ENCODE measurements at places on chromosomes 16 and 17.

DNA sequence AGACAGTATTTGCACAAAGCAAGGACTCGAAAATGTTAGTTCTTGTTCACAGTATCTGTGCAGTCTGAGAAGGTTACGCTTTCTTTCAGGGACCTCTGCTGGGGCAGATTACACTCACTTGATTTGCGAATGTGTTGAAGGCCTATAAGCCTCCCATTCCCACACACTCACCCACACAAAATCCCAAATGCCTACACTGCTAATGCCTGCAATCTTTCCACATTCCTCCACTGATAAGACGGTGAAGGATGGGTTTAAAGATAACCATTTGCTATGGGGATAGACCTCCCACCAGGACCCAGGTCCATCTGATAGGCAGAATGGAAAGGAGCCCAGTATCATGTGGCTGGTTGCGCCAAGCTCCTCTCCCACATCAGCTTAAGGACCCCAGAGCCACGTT lies 394.9 kb upstream of the SALL1 start:
- no peak for DNase-seq

DNA sequence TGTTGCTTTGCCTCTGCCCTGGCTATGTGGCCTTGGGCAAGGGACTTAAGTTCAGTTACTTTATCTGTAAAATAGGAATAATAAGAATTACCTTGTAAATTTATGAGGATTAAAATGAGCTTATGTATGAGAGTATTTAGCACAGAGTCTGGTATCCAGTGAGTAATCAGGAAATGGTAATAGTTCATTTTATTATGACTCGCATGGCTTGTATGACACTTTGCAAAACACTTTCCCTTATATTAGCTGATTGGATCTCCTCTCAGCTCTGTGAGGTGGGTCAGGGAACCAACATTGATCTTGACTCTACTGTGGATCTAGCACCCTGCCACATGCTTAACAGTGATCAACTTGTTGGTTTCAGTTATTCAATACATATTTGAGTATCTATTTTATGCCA lies 8.3 kb upstream of the CDH3 start:
- DNase-seq: peak; percentile 17

DNA sequence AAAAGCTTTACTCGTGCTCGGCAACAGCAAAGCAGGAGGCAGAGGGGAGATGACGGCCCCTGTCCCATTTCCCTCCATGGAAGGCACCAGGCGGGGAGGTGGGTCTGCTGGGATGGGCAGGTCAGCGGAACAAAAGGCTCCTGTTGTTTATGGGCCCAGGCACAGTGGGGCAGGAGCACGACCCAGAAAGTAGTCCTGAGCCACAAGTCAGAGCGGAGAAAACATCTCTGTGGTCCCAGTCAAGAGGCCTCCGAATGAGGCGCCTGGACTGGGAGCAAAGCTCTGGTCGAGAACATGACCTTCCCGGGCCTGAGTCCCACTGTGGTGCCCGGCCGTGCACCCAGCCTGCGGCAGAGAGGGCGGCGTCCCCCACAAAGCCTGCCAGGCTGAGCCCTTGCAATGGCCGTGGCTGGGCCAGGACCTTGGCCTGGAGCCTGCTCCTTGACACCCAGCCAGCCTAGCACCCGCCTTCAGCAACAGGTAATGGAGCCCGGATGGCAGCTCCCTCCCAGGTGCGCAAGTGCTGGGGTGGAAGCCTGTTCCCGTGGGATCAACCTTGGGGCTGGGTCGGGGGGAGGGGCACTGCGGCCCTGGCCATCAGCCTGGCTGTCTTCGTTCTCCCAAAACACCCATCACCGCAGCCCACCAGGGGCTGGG lies 3.6 kb downstream of the RFNG start:
- DNase-seq: no peak

- no peak for DNase-seq
These were observed 122.8 kb downstream of the ANKRD11 start for GRCh38 chr16:89367538-89367915.

- DNase-seq: no peak
These were observed 19.0 kb downstream of the PIK3R5 start for GRCh38 chr17:8946476-8946875.

GRCh38 chr16:30615358-30616091 lies 5.3 kb upstream of the ZNF689 start:
- DNase-seq: peak; percentile 70

- DNase-seq: no peak
These were observed 25.1 kb downstream of the SOX9 start for GRCh38 chr17:72145962-72146361.

GRCh38 chr17:77246110-77247047 lies 105.6 kb downstream of the SEC14L1 start:
- no peak for DNase-seq

- no peak for DNase-seq
These were observed 16.0 kb upstream of the KCNJ16 start for GRCh38 chr17:70059071-70059470.

DNA sequence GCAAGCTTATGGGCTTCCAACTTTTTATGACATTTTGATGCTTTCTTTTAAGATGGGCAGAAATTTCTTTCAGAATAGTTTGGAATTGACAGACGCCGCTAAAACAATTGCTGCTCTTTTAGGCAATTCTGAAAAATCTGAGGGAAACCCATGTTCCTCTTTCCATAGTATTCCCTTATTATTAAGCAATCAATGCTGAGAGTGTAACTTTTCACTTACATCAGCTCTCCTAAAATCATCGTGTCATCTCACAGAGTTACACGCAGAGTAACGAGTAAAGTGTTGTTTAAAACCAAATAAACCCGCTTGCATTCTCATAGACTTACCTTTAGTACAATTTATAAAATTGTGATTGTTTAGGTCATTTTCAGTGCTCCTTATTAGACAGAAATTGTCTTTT lies 150.6 kb downstream of the MAF start:
- DNase-seq: no peak

- DNase-seq: no peak
These were observed 17.6 kb downstream of the RDM1 start for GRCh38 chr17:35912942-35913341.

- no peak for DNase-seq
These were observed 2.2 kb upstream of the DECR2 start for GRCh38 chr16:399340-400019.

- peak; percentile 77 for DNase-seq
These were observed 1.3 kb downstream of the NAGS start for GRCh38 chr17:44005527-44006271.

GRCh38 chr17:43694081-43694870 lies 32.6 kb upstream of the MEOX1 start:
- DNase-seq: peak; percentile 89

- DNase-seq: no peak
These were observed 6.0 kb downstream of the KRT20 start for GRCh38 chr17:40879026-40879425.

DNA sequence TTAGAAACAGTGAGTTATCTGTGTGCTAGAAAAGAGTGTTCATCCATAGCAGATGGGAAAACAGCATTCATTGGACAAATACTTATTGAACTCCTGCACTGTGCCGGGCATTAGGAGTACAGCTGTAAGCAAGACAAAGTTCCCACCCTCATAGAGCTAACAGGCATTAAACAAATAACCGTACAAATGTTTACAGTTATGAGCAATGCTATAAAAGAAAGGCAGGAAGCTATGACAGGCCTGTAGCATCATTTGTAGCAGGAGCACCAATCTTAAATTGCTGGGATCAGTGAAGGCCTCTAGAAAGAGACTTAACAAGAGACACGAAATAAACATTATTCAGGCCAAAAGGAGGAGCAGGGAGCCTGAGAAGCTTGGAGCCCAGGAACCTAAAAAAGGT lies 15.6 kb downstream of the SDR42E1 start:
- peak; percentile 84 for DNase-seq

DNA sequence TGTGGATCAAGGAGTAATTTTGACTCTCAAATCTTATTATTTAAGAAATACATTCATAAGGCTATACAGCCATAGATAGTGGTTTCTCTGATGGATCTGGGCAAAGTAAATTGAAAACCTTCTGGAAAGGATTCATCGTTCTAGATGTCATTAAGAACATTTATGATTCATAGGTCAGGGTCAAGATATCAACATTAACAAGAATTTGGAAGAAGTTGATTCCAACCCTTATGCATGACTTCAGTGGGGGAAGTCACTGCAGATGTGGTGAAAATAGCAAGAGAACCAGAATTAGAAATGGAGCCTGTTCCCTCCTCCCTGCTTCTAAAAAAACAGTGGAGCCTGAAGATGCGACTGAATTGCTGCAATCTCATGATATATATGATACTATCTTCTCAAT lies 36.6 kb upstream of the HNF1B start:
- DNase-seq: no peak

GRCh38 chr17:36602924-36603384 lies 1.6 kb downstream of the MRM1 start:
- peak; percentile 79 for DNase-seq

DNA sequence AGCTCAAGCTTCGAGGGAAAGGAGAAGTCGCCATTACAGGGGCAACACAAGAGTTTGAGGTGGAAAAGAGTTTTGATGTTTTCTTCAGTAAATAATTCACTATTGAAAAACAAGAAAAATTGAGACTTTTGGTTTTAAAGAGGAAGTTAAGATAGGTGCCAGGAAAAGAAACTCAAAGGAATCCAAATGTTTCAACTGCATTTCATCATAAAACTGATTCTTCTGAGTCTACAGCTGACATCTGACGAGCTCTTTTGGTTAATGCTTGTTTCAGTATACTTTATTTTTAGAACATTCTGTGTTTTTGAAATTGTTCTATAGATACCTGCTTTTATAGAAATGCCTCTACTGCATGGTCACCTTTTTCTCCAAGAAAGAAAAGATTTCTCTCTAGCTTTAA lies 54.0 kb downstream of the ERN1 start:
- no peak for DNase-seq

GRCh38 chr17:34521955-34522354 lies 57.4 kb upstream of the TMEM132E start:
- no peak for DNase-seq

DNA sequence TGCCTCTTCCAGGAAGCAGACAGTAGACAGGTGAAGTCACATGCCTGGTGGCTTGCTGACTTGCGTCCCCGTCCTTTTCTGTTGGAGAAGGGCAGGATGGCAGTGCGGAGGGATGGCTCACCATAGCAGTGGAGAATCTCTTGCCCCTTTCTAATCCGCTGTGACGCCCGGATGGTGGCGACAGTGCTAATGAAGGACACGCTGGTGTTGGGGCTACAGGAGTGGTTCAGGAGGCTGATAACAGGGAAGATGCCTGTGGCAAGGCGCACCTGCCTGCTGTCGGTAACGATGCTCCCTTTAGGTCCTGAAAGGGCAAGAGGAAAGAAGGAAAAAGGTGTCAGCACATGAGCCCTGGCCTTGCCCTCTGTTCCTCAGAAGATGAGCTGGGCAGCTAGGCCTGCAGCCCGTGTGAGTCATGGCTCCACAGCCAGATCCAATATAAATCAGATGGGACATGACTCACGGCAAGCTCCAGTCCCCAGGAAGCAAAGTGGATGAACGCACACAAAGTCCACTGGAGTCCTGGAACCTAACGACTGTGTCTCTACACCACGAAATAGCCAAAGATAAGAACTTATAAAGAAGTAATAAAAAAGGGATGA lies 25.5 kb downstream of the SERPINF1 start:
- DNase-seq: peak; percentile 94

DNA sequence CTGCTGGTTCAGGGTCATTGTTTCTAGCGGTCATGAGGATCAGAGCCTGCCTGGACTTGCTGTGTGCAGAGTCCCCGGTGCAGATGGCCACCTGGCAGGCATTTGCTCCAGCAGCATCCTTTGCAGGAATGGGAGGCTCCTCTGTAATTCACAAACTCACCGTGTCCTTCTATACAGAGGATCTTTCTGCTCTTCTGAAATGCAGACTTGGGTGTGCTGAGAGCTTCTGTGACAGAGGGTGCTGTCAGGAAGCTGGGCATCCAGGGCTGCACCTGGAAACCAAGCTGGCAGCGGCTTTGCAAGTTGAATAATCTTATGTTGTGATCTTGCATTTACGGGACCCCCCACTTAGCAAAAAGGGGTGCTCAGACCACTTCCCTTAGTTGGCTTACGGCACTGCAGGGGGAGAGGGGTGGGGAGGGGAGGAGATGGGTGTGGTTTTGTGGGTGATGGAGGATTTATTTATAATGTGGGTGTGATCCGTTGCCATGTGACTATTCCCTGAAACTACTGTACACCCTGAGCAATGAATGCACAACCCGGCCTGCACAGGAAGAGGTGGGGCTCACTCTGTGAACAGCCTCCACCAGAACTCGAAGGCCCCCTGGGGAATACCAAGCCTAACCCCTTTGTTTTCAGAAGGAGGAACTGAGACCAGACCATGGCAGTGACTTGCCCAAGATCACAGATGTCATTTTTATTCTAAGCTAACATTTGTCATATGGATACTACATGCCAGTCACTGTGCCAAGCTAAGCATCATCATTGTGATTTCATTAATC lies 178.3 kb downstream of the PRKCB start:
- no peak for DNase-seq

DNA sequence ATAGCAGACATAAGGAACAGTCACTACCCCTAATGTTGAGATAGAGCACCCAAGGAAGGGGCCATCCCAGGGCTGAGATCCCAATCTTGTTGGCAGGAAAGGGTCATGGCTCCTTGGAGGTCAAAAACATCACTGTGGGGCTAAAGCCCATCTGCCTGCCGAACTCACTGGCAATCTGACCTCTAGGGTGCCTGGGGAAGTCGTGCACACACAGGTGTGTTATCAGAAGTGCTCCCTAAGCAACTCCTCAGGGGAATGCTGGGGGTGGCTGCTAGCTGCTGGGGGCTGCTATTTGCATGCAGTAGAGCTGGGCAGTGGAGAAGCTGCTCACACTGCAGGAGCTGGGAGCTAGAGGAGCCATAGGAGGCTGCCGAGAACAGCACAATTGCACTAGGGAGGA lies 47.5 kb upstream of the PHOSPHO1 start:
- DNase-seq: no peak

GRCh38 chr16:65353183-65353582 lies 231.3 kb upstream of the CDH11 start:
- DNase-seq: no peak

DNA sequence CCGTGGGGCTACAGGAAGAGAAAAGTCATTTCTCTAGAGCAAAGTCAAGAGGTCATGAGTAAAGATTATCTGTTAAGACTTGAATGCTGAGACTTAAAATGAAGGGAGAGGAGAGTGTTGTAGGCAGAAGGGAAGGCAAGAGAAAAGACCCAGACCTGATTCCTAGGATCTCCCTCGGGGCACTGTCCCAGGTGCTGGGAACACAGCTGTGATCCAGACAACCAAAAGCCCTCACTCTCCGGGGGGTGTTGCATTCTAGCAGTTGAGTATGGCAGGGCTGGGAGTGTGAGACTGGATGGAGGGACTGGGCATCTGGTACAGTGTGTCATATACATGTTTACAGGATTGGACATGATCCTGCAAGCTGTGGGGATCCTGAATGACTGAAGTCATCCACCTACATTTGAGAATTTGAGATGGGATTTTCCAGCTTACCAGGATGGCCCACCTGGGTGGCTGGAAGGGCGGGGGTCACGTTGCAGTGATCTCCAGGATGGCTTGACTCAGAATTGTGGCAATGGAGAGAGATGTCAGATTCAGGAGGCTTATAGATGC lies 29.1 kb downstream of the ARSG start:
- DNase-seq: no peak

DNA sequence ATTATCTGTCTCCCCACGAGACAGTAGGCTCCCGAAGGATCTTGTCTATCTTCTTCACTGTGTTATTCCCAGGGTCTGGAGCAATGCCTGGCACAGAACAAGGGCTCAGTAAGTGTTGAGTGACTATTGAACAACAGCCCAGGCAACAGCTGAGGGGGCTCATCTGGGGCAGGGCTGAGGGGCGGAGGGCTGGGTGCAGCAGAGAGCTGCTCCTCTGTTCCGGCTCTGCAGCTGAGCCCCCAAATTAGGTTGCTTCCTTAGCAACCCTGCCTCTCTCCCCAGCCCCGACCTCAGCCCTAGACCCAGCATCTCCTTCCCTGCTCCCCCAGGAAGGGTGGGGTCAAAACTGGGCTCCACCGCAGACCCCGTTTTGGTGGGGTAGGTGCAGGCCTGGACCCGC lies 32.2 kb downstream of the ITGAE start:
- DNase-seq: no peak

Data from dermis blood vessel endothelial cell (primary cell).